ENCODE measurements at places on chromosomes 1 and 21.
A peak's percentile ranks its signal among the peaks of the same experiment; 100 is the strongest.

- DNase-seq, result no peak
Measured at GRCh38 chr21:39377444-39378050, 28.7 kb upstream of the HMGN1 start.

- no peak for DNase-seq
Measured at GRCh38 chr1:164265232-164265631, 293.8 kb upstream of the PBX1 start.

DNA sequence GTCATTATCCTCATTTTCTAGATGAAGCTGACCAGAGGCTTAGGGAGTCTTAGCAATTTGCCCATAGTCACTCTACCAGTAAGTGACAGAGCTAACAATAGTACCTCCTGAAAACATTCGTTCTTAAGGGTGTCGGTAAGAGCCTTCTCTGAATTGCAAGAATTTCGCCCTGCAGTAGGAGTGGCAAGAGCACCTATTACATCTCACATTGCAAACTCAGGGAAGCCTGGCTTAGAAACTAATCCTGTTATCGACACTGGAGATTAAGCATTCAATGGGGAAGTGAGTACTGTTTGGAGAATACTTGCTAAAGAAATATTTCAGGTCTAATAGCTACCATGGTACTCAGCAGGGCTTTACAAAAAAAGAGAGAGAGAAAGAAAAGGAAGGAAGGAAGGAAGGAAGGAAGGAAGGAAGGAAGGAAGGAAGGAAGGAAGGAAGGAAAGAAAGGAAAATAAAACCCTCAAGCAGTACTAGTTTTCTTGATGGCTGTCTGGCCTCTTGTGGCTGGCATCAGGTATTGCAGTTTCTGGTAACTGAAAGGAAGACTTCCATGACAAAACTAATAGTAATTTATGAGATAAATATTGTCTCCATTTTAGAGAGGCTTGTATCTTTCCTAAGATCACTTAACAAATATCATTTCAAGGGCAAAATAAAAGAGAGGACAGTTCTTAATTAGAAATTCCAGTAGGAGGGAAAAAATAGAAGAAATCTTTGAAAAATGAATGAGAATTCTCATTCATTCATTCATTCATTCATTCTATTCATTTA lies 10.4 kb downstream of the C1orf226 start:
- DNase-seq, result peak; percentile 81

GRCh38 chr21:24255591-24255990 lies 1351.7 kb downstream of the MRPL39 start:
- no peak for DNase-seq

DNA sequence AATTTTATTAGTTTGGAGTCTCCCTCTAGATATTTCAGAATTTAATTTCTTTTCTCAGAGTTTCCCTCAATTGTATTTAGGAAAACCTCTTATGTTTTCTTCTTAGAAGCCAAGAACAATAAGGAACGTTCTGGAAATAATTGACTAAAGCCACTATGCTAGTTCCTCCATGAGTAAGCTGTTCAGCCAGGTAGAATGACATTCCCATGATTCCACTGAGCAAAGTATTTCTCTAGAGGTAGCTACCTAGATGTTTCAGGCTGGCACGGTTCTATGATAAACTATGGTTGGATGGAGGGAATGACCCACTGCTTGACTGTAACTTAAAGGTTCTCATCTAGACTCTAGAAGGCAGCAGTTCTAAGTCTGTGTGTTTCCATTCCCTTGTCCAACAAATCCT lies 62.4 kb downstream of the CLDN17 start:
- DNase-seq, result no peak

DNA sequence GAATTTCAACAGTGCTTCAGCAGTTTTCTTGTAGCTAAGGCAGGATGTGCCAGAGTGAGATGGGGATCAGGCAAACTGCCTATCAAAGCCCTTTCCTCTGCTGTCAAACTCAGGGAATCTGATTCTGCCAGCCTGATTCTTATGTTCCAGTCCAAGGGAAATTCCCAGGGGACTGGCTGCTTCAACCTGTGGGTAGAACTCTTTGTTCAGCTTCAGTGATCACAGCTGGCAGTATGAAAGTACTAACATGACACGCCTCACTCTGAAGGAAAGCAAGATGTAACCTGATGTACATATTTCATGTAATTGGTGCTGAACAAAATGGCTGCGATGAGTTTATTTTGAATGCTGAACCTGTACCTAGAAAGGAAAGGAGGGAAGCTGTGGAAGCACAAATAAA lies 40.1 kb upstream of the SLC5A9 start:
- peak; percentile 98 for DNase-seq

GRCh38 chr21:37734846-37735245 lies 181.4 kb downstream of the KCNJ6 start:
- DNase-seq, result no peak

DNA sequence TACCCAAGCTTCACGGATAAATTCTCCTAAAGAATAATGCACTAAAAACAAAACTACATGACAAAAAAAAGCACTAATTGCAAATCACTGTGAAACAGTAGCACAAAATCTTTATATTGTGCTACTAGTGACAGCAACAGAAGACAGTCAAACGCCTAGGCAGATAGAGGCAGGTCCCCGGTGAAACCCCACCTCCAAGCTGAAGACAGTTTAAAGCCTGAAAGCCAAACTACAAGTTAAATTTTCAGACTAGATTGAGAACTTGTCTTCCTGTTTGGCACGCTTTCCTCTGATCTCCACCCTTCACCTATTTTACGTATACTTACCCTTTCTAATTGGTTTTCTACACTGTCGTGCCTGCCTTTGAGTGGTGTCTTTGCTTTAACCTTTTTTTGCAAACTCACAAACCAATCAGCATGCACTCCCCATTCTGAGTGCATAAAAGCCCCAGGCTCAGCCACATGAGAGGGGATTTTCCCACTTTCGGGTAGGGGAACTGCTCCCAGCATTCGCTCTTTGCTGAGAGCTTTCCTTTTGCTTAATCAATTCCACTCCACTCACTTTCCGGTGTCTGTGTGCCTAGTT lies 3.6 kb upstream of the BACH1 start:
- no peak for DNase-seq

GRCh38 chr1:19407494-19408096 lies 77.7 kb downstream of the CAPZB start:
- DNase-seq, result no peak

DNA sequence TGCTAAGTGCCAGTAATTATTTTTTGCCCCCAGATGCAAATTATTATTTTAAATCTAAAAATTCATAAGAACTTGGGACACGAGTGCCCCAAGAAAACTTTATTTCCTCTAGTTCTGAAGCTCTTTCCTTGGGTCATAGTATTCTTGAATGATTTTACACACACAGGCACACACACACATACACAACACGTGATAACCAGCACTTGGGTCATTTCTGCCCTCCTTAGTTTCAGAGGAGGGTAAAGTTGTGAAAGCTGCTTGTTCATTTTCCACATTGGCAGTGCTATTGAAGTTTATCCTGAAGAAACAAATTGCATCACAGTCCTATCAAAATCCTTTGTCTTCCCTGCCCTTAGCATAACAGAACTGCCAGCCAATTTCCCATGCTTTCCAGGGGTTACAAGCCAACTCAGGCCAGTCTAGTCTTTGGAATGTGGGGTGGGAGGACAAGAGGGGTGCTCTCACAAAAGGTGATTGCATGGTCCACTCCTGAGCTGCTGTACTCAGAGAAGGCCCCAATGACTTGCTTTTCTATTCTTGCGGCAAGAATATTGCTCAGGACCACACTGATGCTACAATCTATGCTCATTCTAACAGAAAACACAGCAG lies 98.5 kb upstream of the POGK start:
- no peak for DNase-seq
